Tibial artery (tissue), 4 donors: ENCODE measurements at places on chromosomes 6 and 20.
A peak's percentile ranks its signal among the peaks of the same experiment; 100 is the strongest.

- H3K4me1 ChIP-seq, result peaks cover 32% of the 10 kb centered on the region
- DNase-seq, result no peak
- no peaks in the 10 kb centered on the region for H3K27me3 ChIP-seq
- no peak overlapping the region for H3K4me3 ChIP-seq
- no peak overlapping the region for H3K27ac ChIP-seq
- no peaks in the 10 kb centered on the region for H3K36me3 ChIP-seq
These were observed 614.2 kb upstream of the CITED2 start for GRCh38 chr6:139988685-139989084.

- H3K27ac ChIP-seq, result no peak overlapping the region
- H3K4me3 ChIP-seq, result no peak overlapping the region
- no peaks in the 10 kb centered on the region for H3K36me3 ChIP-seq
- H3K4me1 ChIP-seq, result no peaks in the 10 kb centered on the region
- H3K27me3 ChIP-seq, result no peaks in the 10 kb centered on the region
These were observed 5.2 kb downstream of the DEFB128 start for GRCh38 chr20:184288-184687.

- no peak for DNase-seq
- no peaks in the 10 kb centered on the region for H3K4me1 ChIP-seq
- no peak overlapping the region for H3K4me3 ChIP-seq
- no peaks in the 10 kb centered on the region for H3K36me3 ChIP-seq
- no peaks in the 10 kb centered on the region for H3K27me3 ChIP-seq
These were observed 28.7 kb upstream of the AKAP12 start for GRCh38 chr6:151211075-151211474.

GRCh38 chr6:44100088-44100550, 27.1 kb downstream of the MRPL14 start:
- no peaks in the 10 kb centered on the region for H3K27me3 ChIP-seq
- H3K4me1 ChIP-seq, result no peaks in the 10 kb centered on the region

GRCh38 chr6:1348675-1349074, 36.8 kb downstream of the FOXQ1 start:
- no peaks in the 10 kb centered on the region for H3K27me3 ChIP-seq
- no peaks in the 10 kb centered on the region for H3K4me1 ChIP-seq
- no peak for DNase-seq
- H3K36me3 ChIP-seq, result no peaks in the 10 kb centered on the region
- no peak overlapping the region for H3K27ac ChIP-seq

DNA sequence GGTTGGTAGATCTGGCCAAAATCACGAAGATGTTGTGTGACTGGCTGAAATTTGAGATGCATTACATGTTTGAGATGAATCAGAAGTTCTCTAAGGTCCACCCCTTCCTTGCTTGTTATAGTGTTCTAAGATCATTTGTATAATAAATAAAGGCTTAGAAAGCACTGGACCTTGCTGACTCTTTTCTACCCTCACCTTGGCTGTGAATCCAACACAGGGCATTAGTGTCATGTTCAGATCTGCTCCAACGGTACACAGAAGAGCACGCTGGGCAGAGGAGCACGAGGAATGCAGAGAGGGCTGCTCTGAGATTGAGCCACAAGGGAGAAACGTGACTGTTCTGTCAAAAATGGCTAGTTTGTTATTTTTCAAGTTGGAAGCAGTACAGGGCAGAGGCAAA, 169.5 kb upstream of the HDAC2 start:
- no peaks in the 10 kb centered on the region for H3K4me1 ChIP-seq
- H3K27me3 ChIP-seq, result no peaks in the 10 kb centered on the region
- no peak for DNase-seq

GRCh38 chr6:108916026-108916686, 67.9 kb downstream of the ARMC2 start:
- no peaks in the 10 kb centered on the region for H3K27me3 ChIP-seq
- no peak overlapping the region for H3K27ac ChIP-seq
- H3K4me3 ChIP-seq, result no peak overlapping the region
- no peaks in the 10 kb centered on the region for H3K36me3 ChIP-seq
- peaks cover 7% of the 10 kb centered on the region for H3K4me1 ChIP-seq

DNA sequence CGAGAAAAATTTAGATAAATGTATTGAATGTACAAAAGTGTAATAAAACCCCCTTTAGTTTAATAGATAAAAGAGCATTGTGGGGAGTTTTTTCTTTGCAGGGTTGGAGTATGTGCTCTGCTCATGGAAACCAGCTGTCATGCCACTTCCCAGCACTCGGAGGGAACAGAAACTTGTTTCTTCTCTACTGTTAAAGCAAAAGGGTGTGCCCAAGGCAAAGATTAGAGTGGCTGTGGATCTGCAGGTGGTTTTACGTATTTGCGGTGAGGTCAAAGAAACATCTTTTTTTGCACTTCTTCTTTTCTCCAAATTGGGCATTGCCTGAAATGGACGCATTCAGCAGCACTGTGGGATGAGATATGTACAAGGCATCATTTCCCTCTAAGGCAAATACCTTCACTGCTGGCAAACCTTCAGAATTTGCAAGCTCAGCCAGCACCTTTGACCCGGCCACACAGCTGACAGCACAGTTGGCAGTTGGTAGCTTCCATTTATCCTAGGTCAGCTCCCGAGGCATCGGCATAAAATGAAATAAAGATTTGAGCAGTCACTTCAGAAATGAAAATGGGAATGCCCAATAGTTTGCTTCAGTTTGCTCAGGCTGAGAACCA, 178.4 kb upstream of the EYA4 start:
- no peak overlapping the region for H3K4me3 ChIP-seq
- no peak overlapping the region for H3K27ac ChIP-seq
- no peaks in the 10 kb centered on the region for H3K36me3 ChIP-seq
- DNase-seq, result no peak
- H3K27me3 ChIP-seq, result no peaks in the 10 kb centered on the region

GRCh38 chr20:52493171-52493721, 301.7 kb upstream of the ZFP64 start:
- H3K4me1 ChIP-seq, result no peaks in the 10 kb centered on the region
- H3K27me3 ChIP-seq, result no peaks in the 10 kb centered on the region
- no peak overlapping the region for H3K27ac ChIP-seq
- H3K4me3 ChIP-seq, result peak overlapping the region; percentile 5
- DNase-seq, result no peak
- no peaks in the 10 kb centered on the region for H3K36me3 ChIP-seq

DNA sequence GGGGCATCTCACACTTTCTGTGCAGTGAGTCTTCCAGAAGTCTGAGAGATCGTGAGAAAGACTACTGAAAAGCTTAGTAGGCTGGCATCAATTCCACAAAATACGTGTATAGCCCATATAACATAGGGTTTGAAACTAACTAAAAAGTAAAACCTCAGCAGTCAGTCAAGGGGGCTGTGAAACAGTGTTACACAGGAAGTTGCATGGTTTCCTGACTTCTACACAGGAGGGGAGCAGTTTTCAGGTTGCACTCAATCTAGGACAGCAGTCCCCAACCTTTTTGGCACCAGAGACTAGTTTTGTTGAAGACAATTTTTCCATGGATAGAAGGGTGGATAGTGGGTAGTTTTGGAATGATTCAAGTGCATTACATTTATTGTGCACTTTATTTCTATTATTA, 4.7 kb upstream of the LY86 start:
- DNase-seq, result no peak
- no peak overlapping the region for H3K4me3 ChIP-seq
- H3K36me3 ChIP-seq, result no peaks in the 10 kb centered on the region

GRCh38 chr20:41664584-41664983, 46.4 kb upstream of the CHD6 start:
- H3K4me3 ChIP-seq, result no peak overlapping the region
- no peak for DNase-seq
- no peaks in the 10 kb centered on the region for H3K4me1 ChIP-seq
- no peak overlapping the region for H3K27ac ChIP-seq

- H3K4me3 ChIP-seq, result peak overlapping the region; percentile 94
- peak overlapping the region; percentile 98 for H3K27ac ChIP-seq
- peaks cover 12% of the 10 kb centered on the region for H3K4me1 ChIP-seq
These were observed 640 bp downstream of the NFS1 start for GRCh38 chr20:35698298-35699126.

GRCh38 chr6:131250122-131250521, 114.9 kb downstream of the AKAP7 start:
- peak; percentile 69 for DNase-seq
- no peaks in the 10 kb centered on the region for H3K4me1 ChIP-seq
- H3K27me3 ChIP-seq, result no peaks in the 10 kb centered on the region
- no peaks in the 10 kb centered on the region for H3K36me3 ChIP-seq

DNA sequence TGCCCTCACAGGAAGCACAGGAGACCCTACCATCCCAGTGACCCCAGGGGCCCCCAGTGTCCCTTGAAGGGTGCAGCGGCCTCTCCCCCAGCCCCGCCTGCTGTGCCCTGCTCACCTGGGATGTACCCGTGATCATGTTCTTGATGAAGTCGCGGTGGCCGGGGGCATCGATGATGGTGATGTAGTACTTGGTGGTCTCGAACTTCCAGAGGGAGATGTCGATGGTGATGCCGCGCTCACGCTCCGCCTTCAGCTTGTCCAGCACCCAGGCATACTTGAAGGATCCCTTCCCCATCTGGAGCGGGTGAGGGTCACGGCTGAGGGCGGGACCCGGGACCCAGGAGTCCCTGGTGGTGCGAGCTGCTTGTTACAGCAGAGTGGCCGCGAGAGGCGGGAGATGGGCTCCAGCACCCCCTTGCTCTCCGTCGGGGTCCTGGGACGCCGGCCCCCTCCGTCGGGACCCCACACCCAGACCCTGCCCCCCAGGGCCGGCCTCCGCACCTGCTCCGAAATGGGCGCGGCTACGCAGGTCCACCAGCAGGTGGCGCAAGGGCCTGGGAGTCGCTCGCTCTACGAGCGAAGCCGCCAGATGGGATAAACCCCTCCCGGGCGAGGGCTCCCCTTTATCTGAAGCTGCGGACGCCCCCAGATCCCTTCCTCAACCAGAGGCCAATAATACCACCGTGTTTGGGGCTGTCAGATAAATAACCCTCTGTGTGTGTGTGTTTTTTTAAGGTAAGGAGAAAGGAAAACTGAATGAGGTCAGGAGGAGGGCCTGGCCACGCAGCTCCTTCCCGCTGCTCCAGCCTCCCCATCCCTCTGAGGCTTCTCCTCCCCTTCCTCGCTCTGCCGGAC, 2.9 kb downstream of the EEF1A2 start:
- DNase-seq, result peak; percentile 44
- H3K27ac ChIP-seq, result no peak overlapping the region
- H3K27me3 ChIP-seq, result peaks cover 87% of the 10 kb centered on the region

GRCh38 chr6:1724124-1724523, 114.4 kb downstream of the FOXC1 start:
- peaks cover 10% of the 10 kb centered on the region for H3K4me1 ChIP-seq
- peaks cover 5% of the 10 kb centered on the region for H3K36me3 ChIP-seq
- no peak overlapping the region for H3K4me3 ChIP-seq
- no peak for DNase-seq
- no peak overlapping the region for H3K27ac ChIP-seq

GRCh38 chr20:44039741-44040140, 125.1 kb downstream of the TOX2 start:
- H3K4me1 ChIP-seq, result no peaks in the 10 kb centered on the region
- DNase-seq, result no peak
- H3K27ac ChIP-seq, result no peak overlapping the region
- no peaks in the 10 kb centered on the region for H3K27me3 ChIP-seq

- DNase-seq, result no peak
- H3K4me3 ChIP-seq, result no peak overlapping the region
- no peak overlapping the region for H3K27ac ChIP-seq
- no peaks in the 10 kb centered on the region for H3K4me1 ChIP-seq
- H3K36me3 ChIP-seq, result no peaks in the 10 kb centered on the region
- H3K27me3 ChIP-seq, result no peaks in the 10 kb centered on the region
These were observed 215.1 kb downstream of the TBXT start for GRCh38 chr6:165952514-165952913.

GRCh38 chr6:13190376-13190775, 138.0 kb downstream of the TBC1D7 start:
- no peak overlapping the region for H3K27ac ChIP-seq
- no peak overlapping the region for H3K4me3 ChIP-seq
- DNase-seq, result no peak
- H3K4me1 ChIP-seq, result no peaks in the 10 kb centered on the region
- H3K36me3 ChIP-seq, result no peaks in the 10 kb centered on the region

GRCh38 chr6:108897371-108897770, 49.1 kb downstream of the ARMC2 start:
- no peak for DNase-seq
- no peak overlapping the region for H3K4me3 ChIP-seq

GRCh38 chr20:11364736-11365135, 553.0 kb upstream of the BTBD3 start:
- no peaks in the 10 kb centered on the region for H3K27me3 ChIP-seq
- no peaks in the 10 kb centered on the region for H3K36me3 ChIP-seq
- no peak for DNase-seq
- H3K4me1 ChIP-seq, result no peaks in the 10 kb centered on the region
- no peak overlapping the region for H3K27ac ChIP-seq

DNA sequence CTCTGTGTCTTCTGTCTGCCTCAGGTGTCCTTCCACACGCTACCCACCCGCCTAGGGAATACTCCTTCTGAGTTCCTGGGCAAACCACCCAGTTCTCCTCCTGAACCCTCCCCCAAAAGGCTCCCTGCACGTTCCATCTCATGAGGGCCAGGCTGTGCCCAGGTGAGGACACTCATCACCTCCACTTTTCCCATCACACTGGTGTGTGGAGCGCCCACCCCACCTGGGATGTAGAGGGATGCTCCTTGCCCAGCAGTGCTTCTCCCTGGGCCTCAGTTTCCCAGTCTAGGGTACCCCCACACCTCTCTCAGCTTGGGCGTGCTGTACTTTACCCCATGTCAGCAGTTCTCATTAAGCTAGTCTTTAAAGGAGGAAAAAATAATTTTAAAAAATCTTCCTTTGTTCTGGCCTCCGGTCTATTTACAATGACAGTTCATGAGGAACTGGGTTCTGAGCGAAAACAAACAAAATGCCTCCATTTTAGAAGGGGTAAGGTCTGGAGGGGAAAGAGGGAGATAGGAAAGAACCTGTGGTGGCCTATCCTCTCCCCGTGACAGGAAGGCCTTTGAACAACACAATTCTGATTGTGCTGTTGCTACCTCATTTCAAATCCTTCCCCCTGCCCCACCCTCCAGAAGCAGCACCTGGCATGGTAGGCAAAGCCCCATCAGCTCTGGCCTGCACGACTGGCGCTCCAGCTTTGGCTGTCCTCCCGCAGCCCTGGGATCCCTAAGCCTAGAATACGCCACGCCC, 1.7 kb upstream of the C20orf203 start:
- H3K27me3 ChIP-seq, result no peaks in the 10 kb centered on the region
- no peaks in the 10 kb centered on the region for H3K4me1 ChIP-seq
- H3K36me3 ChIP-seq, result no peaks in the 10 kb centered on the region
- H3K4me3 ChIP-seq, result no peak overlapping the region

GRCh38 chr20:46044896-46045295, 15.9 kb downstream of the SLC12A5 start:
- H3K4me1 ChIP-seq, result no peaks in the 10 kb centered on the region
- no peak overlapping the region for H3K27ac ChIP-seq
- H3K27me3 ChIP-seq, result peaks cover 56% of the 10 kb centered on the region
- no peak overlapping the region for H3K4me3 ChIP-seq
